ENCODE measurements at places on chromosomes 2 and 18.

DNA sequence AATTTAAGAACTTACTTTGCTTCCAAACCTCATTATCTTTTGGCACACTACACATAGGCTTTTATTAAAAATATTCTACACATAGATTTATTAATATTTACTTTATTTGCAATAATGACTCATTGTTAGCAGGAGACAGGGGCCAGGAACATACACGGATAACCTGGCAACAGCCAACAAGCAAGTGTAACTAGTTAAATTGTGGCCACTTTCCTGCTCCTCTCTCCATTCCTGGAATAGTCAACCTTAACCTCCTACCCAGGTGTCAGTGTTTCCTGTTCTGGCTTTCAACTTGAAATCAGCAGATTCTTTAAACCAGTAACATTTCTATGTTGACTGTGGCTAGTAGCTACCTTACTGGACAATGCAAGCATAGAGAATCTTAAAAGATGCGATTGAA lies 26.5 kb downstream of the ACVR1 start:
- DNase-seq, result no peak

DNA sequence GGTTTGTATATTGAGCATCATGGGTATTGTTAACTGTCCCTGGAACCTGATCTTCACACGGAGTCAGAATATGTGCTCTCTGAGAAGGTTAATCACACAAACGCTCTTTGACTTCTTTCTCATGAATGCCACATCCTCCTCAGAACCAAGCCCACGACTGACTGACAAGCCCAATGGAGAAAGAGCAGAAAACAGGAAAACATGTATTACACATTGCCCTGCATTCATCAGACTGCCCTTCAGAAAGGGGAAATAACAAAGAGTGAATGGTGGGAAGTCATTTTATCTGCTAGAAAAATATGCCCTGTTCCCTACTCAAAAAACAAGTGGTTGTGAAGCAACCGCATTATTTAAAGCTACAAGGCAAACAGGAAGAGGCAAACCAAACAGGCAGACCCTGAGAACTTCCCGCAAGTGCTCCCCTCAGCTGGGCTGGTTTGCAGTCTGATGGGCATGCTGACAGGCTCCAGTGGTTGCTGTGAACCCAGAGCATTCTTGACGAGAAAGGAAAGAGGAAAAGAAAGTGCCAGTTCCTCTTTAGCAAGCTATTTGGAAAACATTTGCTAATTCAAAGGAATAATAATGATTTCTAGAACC lies 172.9 kb upstream of the SETBP1 start:
- no peak for DNase-seq

DNA sequence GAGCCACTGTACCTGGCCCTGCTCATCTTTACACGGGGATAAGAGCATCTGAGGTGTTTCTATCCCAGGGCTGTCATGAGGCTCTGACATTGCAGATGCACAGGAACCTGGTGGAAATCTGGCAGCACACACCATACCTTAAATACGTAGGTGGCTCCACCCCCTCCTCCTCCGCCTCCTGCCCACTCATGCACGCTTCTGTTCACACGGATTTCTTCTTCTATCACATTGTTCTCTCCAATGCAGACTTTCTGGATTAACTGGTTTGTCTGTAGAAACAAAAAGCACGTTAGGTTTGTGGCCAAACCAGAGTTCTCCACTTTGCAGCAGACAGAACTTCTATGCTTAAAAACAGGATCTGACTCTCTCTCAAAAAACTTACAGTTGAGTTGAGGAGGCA lies 118.2 kb downstream of the CLIP4 start:
- DNase-seq, result no peak

- no peak for DNase-seq
These were observed 86.5 kb upstream of the DTNA start for GRCh38 chr18:34623557-34623956.

- DNase-seq, result peak; percentile 92
These were observed 7.9 kb downstream of the TUBB6 start for GRCh38 chr18:12315911-12316310.

GRCh38 chr2:55518841-55519165 lies 715 bp upstream of the CFAP36 start:
- no peak for DNase-seq

DNA sequence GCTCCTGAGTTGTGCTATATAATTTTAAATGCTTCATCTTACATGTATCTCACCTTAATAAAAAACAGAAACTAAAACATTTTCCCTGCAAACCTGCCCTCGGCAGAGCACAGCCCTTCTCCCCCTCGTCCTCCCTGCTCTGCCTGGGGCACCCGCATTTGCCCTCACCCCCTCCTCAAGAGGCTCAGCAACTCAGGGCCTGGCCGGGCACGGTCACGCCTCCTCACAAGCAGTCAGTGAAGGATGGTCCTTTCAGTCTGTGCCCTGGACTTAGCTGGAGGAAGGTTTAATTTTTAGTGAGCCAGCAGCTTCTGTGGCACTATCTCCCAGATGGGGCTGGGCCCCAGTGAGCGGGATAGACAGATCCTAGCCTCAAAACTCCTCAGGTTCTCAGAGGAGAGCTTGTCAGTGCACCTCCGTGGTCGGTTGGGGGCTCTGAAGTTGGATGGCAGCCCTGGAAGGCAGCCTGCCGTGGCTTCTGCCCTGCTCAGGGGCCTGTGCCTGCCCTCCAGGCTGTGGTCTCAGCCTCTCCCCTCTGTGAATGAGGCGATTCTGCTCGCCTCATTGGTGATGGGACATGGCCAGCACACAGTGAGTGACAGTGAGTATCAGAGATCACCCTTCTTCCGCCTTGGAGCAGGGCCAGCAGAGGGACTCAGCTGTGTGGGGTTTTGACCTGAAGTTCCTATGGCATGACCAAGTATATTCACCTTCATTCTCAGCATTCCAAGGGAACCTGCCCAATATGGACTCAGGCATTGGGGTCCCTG lies 56.3 kb upstream of the AFF3 start:
- DNase-seq, result no peak

- DNase-seq, result no peak
These were observed 203.5 kb downstream of the SEPTIN10 start for GRCh38 chr2:109410039-109410815.

DNA sequence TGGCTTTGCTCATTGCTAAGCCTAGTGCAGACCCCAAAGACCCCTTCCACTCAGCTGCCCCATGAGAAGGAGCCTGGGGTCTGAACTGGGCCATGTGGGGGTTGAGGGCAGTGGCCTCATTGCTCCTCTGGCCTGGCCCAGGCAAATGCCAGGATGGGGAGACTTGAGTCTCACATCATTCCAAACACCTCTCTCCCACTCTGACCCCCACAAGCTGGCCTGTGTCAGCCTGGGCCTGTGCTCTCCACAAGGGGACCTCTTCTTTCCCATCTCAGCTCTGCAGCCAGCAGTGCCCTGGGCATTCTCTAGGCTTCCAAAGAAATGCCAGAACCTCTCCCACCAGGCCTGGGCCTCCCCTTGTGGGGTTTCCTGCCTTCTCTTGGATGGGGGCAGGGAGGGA lies 45.8 kb upstream of the OTOF start:
- no peak for DNase-seq

DNA sequence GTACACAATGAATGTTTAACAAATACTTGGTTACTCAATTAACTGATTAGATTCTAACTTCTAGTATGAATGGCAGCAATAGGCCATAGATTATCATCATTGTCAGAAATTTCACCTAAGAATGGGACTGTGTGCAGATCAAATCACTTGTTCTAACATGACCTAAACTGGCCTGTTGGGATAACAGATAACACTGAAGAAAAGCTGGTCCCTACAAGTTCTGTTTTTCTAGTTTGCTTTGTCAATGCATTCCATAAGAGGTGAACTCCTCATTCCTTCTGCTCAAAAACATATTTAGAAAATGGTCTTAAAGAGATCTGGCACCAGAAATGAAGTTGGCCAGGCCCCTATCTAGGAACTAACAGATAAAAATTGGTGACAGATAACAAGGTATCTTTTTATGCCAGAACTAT lies 175.4 kb downstream of the THADA start:
- peak; percentile 36 for DNase-seq

GRCh38 chr18:58298251-58299134 lies 254.5 kb downstream of the NEDD4L start:
- no peak for DNase-seq

DNA sequence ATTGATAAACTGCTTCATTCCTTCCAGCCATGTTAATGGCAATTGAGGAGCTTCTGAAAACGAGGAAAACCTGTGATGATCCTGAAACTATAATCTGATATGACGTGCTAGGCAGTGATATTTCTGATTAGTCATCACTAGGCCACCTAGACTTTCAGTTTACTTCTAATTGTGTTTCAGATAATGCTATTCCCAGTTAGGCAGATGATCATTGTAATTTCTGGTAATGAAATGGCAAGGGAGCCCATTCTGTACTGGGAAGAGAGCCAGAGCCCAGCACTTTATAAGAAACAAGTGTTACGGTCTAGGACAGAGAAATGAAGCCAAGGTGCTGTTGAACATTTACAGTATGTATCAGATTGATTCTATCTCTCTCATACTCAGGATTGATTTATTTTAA lies 106.2 kb downstream of the CPO start:
- DNase-seq, result no peak

DNA sequence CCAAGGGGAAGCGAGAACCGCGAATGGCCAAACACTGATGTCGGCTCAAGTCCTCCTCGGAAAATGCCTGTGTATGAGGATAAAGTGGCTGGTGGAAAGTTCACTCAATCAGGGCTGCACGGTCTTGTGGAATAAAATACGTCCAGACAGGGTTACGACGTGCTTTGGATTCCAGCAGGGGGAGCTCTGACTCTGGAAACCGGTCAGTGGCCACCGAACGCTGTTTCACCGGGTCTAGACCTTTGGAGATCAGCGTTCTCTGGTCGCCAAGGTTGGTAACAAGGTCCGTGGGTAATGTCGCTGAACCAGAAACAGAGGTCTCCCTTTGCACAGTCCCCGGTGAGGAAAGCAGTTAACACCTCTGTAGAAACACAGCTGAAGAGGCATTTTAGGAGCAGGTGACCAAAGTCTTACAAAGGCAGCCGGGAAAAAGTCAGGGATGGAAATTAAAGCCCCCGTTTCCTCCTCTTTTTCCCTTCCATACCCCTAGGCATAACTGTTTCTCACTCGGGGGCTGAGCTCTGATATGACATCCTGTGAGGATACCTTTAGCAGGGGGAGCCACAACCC lies 47.8 kb downstream of the CDCA7 start:
- DNase-seq, result peak; percentile 52

GRCh38 chr2:127985026-127985734 lies 42.7 kb downstream of the SAP130 start:
- no peak for DNase-seq

GRCh38 chr2:128305555-128306080 lies 13.1 kb downstream of the HS6ST1 start:
- no peak for DNase-seq

DNA sequence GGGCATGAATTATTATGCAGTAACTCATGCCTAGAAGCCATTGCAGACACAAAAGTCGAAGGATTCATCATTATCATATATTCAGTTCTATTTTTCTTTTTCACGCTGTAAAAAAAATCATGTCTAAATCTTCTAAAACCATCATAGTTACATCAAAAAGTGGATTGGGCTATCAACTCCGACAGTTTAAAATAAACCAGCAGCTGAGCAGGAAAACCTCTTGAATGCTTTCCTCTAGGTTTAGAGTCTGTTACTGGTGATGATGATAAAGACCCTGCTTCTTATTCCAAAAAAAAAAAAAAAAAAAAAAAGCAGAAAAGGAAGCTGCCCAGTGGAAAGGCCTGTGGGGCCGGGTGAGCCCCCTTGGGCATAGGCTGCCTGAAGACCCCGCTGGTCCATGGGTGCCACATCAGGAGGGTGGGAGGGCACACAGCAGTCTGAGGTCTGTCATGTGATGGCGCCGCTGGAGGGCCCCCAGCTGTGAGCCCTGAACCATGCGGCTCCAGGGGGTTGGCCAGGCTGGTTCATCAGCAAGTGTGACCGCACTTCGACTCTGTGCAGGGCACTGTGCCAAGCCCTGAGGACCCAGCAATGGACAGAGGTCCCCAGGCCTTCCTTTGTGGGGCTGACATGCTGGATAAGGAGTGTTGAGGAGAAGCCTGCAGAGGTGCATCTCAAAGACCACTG lies 199.6 kb downstream of the EIPR1 start:
- DNase-seq, result no peak

DNA sequence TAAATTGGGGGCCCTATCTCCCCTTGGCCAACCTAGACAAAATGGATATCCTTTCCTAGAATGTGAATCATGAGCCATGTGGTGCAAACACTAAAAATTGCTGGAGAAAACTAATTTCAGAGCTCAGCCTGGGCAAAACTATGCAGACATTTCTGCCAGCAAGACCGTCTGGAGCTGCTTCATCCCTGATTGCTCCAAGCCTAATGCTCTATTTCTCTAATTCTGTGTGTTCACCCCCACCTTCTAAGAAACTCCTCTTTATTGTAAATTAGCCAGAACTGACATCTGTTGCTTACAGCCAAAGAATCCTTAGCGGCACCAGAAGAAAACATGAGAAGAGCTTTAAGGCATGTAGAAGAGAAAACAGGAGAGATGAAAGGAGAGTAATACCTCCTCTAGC lies 337.7 kb upstream of the CHAC2 start:
- no peak for DNase-seq

DNA sequence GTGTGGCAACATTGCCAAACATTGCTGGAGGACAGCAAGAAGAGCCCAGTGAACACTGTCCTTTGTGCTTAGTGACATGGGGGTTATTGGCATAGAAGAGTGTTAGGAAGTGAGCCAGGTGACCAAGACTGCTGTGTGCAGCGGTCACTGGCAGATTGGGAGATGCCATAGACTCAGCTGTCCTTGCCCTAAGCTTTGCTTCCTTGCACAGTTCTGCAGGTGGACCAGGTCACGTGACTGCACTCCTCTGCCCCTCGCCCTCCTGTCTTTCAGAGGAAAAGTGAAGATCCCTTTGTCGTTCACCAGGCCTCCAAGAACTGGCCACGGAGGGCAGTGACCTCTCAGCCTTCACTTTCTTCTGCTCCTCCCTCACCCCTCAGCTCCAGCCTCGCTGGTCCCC lies 215.6 kb upstream of the SMIM21 start:
- DNase-seq, result no peak

DNA sequence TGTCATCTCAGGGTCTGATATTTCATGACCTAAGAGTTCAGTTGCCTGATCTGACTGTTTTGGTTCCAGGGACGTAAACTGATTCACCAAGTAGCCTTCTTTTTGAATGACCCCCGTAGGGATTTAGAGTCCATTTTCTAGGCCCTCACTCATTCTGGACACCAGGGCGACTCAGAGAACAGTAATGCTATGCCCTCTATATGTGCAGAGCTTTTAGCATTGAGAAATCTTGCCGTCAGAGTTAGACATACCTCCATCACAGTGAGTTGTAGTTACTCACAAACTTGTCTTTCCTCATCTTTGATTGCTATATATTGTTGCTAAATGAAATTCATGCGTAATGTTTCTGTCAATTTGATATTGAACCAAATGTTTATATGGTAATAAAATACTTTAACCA lies 92.3 kb downstream of the OSBPL6 start:
- DNase-seq, result no peak

GRCh38 chr18:2589345-2590068 lies 18.1 kb downstream of the NDC80 start:
- DNase-seq, result no peak

DNA sequence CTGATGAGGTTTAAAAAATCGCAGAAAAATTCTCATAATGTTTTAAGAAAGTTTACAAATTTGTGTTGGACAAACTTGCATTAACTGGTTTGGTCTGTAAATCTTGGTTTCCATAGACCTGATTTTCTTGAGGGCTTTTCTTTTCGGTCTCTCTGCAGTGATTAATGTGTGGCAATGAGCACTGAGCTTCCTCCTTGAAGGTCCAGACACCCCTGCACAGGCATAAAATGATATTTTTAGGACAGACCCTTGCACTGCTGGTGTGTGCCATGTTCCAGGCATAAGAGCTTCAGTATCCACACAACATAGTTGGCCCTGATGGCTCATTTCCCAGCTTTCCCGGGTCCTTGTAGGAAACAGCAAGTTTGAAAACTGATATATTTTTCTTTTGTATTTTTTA lies 33.7 kb downstream of the MRPL33 start:
- DNase-seq, result no peak

Data from hematopoietic multipotent progenitor cell treated with erythropoietin and hydrocortisone succinate and interleukin-3 and kit ligand, for 17 days (in vitro differentiated cells).